Activated CD8-positive, alpha-beta memory T cell treated with anti-CD3 and anti-CD28 coated beads, Interleukin-2, amount 50 U/mL, for 48 hours (primary cell): ENCODE measurements at places on chromosomes 11 and 22.

GRCh38 chr11:2142762-2143202 lies 3.6 kb upstream of the IGF2 start:
- no peak for DNase-seq

DNA sequence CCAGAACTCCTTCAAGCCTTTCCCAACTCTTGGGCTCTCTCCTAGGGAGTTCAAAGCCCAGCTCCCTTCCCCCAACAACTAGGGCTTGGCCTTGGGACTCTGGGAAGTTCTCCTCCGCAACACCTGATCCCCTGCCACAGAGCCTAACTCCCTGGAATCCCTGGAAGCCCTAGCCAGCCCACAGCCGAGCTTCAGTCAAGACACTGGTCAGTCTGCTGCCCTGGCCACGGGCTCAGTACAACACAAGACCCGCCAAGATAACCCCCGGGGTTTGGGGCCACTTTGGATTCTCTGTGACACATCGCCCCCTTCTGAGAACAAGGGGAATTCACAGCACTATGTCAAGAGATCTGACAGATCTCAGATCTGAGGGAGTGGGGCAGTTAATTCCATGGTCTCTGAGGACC lies 58.3 kb downstream of the SLC22A12 start:
- DNase-seq = no peak

DNA sequence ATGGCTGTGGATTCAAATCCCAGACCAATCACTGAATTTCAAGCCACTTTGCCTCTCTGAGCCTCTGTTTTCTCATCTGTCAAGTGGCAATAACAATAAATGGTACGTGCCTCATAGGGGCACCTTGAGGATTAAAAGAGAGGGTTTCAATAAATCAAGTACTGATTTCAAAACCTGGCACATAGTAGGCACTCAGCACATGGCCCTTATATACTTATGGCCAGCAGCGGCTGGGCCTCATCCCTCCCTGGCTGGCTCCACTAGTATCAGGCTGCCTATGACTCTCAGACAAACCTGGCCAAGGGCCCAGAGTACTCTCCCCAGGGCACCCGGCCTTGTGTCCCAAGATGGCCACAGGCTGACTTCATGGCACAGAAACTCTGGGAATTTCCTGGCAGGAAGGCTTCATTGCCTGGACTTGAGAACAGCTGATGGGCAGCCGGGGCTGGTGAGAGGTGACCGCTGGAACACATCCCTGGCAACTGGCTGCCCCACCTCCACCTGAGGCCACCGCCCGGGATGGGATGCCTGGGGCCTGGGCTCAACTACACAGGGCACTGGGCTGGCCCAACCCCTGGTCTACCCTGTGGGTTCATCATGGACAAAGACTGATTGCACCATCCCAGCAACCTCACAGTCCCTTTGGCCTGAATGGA lies 3.4 kb downstream of the FADS3 start:
- DNase-seq = no peak

DNA sequence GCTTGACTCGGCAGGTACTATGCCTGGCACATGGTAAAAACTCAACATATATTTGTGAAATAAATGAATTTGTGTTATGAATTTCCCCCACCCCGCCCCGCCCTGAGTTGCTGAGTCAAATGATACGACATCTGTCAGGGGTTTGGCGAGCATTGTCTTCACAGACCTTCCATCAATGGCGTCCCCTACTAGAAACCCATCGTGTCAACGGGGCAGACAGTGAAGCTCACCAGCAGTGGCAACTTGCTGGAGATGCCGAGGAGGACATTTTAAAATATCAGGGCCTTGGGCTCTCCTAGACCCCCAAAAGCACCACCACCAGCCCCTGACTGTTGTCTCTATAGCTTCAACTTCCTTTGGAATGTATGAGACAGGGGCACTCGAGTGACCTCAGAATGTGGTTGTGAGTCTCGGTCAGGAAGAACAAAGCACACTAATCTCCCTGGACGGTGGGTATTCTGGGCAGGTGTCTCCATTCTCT lies 761 bp upstream of the NXF1 start:
- peak; percentile 66 for DNase-seq

DNA sequence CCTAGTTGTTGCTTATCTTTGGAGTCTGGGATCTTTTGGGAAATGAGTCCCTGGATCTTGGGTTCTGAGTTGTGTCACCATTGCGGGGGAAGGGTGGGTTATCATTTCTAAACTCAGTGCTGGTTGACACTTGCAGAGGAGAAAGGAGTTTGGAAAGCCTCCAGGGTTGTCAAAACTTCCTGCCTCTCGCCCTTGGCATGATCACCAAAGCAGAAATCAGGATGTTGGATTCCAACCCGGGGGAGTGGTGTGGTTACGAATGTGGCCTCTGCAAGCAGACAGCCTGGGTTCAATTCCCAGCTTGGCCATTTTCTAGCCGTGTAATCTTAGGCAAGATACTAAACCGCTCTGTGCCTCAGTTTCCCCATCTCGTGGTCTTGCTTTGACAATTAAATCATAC lies 24.3 kb downstream of the CD6 start:
- DNase-seq = no peak

GRCh38 chr11:63843041-63843440 lies 4.1 kb downstream of the MARK2 start:
- no peak for DNase-seq

- no peak for DNase-seq
Measured at GRCh38 chr11:40130427-40130826, 1329.0 kb downstream of the LRRC4C start.

DNA sequence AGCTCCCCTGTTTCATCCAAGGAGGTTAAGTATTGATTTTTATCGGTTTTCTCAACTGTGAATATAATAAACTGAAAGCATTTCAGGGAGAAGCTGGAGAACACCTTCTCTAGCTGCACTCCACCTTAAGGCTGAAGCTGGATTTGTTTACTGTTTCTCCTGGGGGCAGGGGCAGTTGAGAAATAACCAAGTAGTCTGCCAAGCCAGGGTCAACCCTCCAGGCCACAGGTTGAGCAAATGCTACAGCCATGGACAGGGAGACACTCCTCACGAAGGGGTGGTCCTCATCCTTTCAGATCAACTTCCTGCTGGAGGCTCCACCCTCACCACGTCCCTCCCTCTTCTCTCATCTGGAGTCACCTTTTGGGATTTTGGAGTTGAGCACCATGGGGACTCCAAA lies at the start of gene TTC36:
Gene TTC36, plus strand, starts transcription at position 366 of the 400 bp plus-strand sequence. Its CDS starts 21 bp downstream, at position 387.
- no peak for DNase-seq

GRCh38 chr22:17548010-17548755 lies 15.1 kb upstream of the SLC25A18 start:
- no peak for DNase-seq

DNA sequence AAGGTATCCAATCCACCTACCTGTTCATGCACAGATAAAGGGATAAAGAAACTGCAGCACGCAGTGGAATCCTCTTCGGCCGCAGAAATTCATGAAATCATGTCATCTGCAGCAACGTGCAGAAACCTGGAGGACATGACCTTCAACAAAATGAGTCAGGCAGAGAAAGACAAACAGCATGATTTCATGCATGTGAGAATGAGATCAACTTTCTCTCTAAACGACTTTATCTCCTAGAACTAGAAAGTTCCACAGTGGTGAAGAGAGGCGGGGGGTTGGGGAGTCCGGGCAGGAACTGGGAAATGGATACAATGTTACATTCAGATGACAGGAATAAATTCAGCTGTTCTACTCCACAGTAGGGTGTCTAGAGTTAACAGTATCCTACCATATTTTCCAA lies 9.9 kb downstream of the RGL4 start:
- DNase-seq = no peak

DNA sequence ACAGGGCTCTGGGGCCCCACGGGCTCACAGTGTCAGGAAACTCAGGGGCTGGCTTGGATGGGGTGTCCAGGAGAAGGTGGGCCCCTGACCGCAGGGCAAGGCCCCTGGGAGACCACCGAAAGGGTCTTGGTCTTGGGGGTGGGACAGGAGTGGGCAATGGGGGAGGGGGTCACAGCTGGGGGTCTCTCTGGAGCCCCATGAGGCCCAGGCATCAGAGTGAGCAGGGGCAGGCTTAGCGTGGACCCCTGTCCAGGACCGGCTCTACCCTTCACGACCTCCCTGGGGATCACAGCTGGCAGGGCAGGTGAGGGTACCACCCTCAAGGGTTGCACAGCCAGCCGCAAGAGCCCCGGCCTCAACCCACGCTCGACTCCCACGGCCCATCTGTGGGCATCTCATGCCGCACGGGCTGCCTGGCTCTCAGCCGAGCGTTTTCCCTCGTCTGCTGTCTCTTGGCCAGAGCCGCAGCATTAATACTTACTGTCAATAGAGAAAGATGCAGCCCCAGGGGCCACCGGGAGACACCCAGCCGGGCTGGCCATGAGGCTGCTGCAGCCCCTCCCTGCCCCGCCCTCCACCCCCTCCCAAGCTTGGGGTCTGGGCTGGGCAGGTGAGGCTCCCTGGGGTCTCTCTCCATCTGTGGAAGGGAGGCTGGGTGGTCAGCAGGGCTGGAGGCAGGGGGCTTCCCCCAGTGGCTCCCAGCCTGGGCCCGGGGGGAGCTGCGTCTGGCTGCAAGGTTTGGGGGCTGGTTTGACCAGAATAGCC lies 662 bp downstream of the MUC5B start:
- no peak for DNase-seq

DNA sequence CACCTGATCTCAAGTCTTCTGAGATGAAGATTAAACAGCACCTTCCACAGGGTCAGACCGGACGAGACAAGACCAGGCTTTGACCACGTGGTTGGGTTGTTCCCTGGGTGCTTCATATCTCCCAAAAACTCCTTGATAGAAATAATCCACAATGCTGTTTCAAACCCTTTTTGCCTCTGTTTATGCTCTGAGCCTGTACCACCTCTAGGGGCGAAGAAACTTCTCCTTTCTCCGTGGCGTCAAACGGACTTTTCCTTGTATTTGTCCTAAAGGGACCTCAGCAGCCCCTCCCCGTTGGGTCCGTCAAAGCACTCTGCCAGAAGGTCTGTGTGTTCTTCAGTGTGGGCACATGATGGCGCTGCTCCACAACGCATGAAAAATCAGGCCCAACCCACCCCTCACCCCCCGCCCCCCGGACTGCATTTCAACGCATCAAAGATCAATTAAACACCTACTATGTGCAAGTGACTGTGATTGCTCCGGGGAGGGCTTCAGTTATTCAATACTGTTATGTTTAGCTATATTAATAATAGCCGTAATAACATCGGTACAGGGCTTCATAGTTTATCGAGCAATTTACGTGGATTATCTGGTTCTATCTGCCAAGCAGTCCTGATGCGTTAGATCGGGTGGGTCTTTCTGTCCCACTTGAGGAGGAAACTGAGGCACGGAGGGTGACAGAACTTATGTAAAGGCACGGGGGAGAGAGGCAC lies 17.3 kb upstream of the EIF3D start:
- peak; percentile 71 for DNase-seq

- DNase-seq = no peak
Measured at GRCh38 chr22:43393132-43393843, 18.5 kb upstream of the MPPED1 start.

- DNase-seq = no peak
Measured at GRCh38 chr11:103970701-103971249, 65.7 kb upstream of the DDI1 start.

DNA sequence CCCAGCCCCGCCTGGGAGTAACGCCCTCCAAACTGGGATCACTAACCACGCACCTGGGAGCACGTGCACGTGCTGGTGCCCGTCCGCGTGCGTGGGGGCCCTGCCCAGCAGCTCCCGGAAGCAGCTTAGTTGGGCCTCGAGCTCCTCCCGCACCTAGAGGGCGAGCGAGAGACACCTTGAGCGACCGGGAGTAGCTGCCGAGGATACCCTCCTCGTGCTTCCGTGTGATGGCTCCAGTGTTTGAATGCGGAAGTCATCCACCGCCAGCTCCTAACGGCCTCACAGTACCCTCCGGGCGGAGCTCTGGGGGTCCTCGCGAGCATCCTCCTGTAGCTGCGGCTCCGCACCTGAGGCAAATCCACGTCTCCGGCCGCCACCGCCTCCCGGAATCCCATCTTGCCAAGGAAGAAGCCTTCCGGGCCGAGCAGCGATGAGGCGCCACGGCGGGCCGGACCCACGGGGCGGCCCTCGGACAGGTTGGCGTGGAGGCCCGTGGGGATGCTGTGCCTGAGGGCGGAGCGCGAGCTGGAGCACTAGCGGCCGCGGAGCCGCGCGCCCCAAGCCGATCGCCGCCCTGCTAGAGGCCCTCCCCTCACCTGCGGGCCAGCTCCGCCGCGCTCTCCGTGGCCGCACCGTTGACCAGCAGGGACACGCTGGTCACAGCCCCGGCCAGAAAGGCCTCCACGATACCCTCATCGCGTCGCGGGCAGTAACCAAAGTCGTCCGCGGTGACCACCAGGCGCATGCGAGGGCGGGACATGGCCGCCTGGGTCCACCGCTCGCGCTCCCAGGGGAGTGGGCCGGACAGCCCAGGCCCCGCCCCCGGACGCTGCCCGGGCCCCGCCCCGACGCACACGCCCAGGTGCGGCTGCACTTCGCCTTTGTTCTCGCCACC lies at the start of gene YDJC:
Gene YDJC, minus strand, starts transcription at position 768 of the 895 bp plus-strand sequence. Its CDS starts 8 bp downstream, at position 760.
- DNase-seq = peak; percentile 98

- DNase-seq = no peak
Measured at GRCh38 chr11:17171343-17171742, 36.4 kb downstream of the PIK3C2A start.

DNA sequence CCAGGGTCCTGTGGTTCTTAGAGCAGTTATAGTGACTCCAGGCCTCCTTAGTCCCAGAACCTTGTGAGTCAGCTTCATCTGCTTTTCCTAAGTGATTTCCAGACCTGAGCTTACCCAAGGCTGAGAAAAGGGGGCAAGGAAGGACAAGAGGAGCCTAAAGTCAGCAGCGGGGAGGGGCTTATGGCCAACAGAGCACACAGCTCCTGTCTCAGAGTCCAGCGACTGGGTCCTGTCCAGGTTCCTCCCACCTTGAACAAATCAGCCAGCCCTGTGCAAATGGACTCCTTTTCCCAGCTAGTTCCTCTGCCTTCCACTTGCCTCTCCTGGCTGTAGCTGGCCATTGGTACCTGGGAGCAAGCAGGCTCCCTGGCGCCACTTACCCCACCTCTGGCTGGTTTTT lies 10.9 kb downstream of the BACE1 start:
- no peak for DNase-seq

GRCh38 chr22:22167791-22168189 lies 76.8 kb upstream of the VPREB1 start:
- DNase-seq = no peak

- peak; percentile 23 for DNase-seq
Measured at GRCh38 chr11:2318707-2319106, 16.9 kb downstream of the TSPAN32 start.

DNA sequence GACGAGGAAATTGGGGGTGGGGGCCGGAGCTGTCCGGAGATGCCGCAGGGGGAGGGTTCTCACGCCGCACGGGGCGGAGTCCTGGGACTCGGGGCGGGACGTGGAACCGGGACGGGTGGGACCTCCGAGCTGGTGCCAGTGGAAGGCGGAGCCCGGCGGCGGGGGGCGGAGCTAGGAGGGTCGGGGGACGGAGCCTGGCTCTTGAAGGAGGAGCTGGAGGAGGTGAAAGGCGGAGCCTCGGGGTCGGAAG lies 271 bp downstream of the FKBP2 start:
- DNase-seq = peak; percentile 100

- no peak for DNase-seq
Measured at GRCh38 chr11:93000511-93001476, 31.3 kb downstream of the MTNR1B start.

DNA sequence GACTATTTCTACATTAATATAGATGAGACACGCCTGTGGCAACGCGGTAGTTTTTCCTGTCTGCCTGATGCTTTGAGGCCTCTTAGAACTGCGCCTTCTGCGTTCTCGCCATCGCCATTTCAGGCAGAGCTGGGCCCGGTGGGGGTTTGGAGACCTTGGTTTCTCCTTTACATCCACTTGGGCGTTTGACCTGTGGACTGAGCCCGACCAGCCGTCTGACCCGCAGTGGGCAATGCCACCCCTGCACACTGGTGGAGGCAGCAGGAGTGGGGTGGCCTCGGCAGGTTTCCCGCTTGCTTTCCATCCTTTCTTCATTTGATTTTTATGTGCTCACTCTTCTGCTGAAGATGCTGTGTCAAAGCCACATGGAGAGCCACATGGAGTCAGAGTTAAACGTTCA lies 130.4 kb downstream of the TBC1D22A start:
- DNase-seq = no peak
